ENCODE measurements at places on chromosomes 7 and 10.

DNA sequence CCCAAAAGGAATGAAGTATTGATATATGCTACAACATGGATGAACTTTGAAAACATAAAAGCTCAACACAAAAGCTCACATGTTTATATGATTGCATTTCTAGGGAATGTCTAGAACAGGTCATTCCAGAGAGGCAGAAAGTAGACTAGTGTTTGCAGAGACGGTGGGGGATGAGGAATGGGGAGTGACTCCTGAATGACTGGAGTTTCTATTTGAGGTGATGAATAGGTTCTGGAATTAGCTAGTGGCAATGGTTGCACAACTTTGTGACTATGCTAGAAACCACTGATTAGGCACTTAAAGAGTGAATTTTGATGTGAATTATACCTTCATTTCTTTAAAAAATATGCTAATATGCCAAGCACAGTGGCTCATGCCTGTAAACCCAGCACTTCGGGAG, 6.9 kb downstream of the KPNA7 start:
- H3K27me3 ChIP-seq, result no peaks in the 10 kb centered on the region
- no peak overlapping the region for H3K4me3 ChIP-seq
- H3K27ac ChIP-seq, result no peak overlapping the region
- H3K4me1 ChIP-seq, result no peaks in the 10 kb centered on the region
- no peaks in the 10 kb centered on the region for H3K36me3 ChIP-seq

GRCh38 chr7:117064688-117065087, 111.4 kb downstream of the ST7 start:
- no peaks in the 10 kb centered on the region for H3K4me1 ChIP-seq
- no peak overlapping the region for H3K4me3 ChIP-seq
- H3K27me3 ChIP-seq, result no peaks in the 10 kb centered on the region

DNA sequence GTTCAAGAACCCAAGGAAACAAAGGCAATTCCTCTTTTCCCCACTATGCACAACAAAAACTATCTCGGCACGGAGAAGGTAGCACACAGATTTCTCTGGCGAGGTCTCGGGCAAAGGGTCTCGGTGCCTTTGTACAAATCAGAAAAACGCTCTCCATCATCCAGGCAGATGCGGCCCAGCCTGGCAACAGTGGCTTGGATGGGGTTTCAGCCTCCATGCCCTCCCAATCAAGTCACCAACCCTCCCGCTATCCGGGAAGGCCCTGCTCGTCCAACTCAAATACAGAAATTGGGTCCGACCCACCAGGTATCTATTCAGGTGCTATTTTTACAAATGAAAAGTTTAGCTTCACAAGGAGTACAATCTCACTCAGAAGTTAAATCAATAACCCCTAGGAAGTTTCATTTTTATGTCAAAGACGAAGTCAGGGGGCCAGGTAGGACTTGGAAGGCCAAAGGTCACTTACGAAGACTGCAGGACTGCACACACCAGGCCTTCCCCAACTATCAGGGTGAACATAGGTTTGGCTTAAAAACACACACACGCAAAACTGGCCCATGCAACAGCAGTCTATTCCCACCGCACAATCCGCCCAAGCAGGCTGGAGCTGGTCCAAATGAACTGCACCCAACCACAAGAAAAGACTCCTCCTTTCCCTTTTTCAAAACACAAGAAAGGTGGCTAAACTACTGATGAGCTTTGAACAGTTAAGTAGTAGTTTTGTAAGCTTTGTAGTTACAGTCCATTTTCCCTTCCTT, 43.0 kb downstream of the GNA12 start:
- H3K27ac ChIP-seq, result peak overlapping the region; percentile 24
- DNase-seq, result no peak
- no peak overlapping the region for H3K4me3 ChIP-seq
- H3K36me3 ChIP-seq, result no peaks in the 10 kb centered on the region
- H3K27me3 ChIP-seq, result no peaks in the 10 kb centered on the region
- H3K4me1 ChIP-seq, result no peaks in the 10 kb centered on the region

- no peak for DNase-seq
- H3K4me3 ChIP-seq, result no peak overlapping the region
- no peaks in the 10 kb centered on the region for H3K36me3 ChIP-seq
Observed at GRCh38 chr10:87852089-87852488, 11.2 kb downstream of the KLLN start.

GRCh38 chr7:94507462-94507861, 2.1 kb upstream of the CASD1 start:
- no peaks in the 10 kb centered on the region for H3K4me1 ChIP-seq
- no peak overlapping the region for H3K4me3 ChIP-seq
- DNase-seq, result no peak
- no peaks in the 10 kb centered on the region for H3K36me3 ChIP-seq

DNA sequence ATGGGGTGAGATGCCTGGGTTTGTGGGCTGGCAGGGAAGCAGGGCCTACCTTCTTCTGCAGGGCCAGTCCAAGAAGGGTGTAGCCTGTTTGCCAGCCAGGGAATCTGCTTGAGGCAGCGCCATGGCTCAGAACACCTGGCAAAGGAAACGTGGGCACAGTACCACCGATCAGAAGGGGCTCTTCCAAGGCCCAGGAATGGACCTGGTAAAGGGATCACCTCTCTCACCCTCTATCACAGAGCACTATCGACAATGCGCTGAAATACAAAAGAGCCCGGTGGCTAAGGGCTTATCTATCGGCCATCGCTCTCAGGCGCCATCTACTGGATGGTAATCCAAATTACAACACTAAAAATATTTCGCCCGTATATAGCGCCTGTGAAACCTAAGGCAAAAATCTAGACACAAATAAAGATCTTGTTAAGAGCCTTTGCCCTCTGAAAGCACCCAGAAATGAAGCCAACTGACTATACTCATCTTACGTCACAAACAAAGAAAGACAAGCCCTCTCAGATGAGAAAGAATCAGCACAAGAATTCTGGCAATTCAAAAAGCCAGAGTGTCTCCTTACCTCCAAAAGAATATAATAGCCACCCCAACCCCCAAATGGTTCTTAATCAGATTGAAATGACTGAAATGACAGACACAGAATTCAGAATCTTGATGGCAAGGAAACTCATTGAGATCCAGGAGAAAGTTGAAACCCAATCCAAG, 217.8 kb upstream of the HPS1 start:
- no peaks in the 10 kb centered on the region for H3K27me3 ChIP-seq
- H3K4me3 ChIP-seq, result no peak overlapping the region
- H3K36me3 ChIP-seq, result no peaks in the 10 kb centered on the region
- no peak overlapping the region for H3K27ac ChIP-seq
- no peaks in the 10 kb centered on the region for H3K4me1 ChIP-seq
- DNase-seq, result no peak

DNA sequence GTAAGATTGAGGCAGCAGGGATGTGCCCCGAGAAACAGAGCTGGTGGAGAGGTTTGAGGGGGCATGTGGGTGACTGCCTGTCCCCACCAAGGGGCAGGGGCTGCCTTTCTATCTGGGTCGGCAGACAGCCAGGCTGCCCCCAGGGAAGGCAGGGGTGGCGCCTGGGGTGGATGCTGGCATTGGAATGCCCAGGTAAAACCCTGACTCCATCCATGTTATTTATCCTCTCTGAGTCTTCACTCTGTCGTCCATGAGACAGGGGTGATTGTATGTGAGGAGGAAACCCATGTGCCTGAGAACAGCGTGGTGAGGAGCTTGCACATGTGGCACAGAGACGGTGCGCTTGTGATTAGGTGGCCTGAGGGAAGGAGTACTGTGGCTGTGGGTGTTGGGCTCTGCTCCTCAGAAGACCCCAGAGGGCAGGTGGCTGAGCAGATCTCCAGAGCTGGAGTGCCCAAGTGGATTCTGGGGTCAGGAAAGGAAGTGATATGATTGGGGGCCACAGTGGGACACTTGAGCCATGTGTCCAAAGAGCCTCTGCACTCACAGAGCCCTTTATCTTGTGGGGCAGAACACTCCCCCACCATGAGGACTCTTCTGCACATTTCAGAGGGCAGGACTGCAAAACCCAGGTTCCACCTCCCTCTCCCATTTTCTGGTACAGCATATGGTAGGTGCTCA, 100.4 kb upstream of the RET start:
- no peak overlapping the region for H3K27ac ChIP-seq
- DNase-seq, result peak; percentile 28
- no peak overlapping the region for H3K4me3 ChIP-seq
- no peaks in the 10 kb centered on the region for H3K36me3 ChIP-seq

DNA sequence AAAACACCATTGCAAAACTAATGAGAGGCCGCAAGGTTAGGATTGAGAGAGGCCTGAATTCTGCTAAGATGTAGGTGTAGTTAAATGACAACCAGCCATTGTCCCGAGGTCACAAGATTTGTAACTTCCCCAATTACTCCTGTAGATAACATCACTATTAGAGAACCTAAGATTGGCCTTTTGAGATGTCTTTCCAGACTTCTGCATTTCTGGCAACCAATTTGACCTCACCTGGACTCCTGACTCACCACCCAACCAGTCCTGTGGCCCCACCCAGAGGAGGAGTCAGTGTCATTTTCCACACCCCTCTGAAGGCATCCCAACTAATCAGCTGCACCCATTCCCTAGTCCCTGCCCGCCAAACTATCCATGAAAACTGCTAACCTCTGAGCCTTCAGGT, 115.7 kb downstream of the PRKAG2 start:
- no peak overlapping the region for H3K4me3 ChIP-seq
- H3K36me3 ChIP-seq, result no peaks in the 10 kb centered on the region
- H3K4me1 ChIP-seq, result no peaks in the 10 kb centered on the region

DNA sequence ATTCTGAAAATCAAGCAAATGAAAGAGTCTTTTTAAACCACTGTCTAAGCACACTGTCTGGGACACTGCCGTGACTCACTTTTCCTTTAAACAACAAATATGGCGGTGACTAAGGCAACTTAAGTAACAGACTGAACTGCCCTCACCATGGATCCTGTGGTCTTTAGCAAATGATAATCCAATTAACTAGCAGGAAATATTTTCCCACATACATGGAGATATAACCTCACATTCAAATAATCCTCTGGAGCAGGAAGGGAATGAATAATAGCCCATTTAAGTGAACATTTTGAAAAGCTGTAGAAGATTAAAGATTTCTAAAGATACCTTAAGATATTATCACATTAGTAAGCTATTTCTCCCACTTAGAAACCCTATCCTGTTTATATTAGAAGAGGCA, 40.3 kb upstream of the LRRC17 start:
- H3K27ac ChIP-seq, result no peak overlapping the region
- H3K27me3 ChIP-seq, result no peaks in the 10 kb centered on the region
- H3K4me3 ChIP-seq, result no peak overlapping the region
- DNase-seq, result no peak
- H3K4me1 ChIP-seq, result no peaks in the 10 kb centered on the region

DNA sequence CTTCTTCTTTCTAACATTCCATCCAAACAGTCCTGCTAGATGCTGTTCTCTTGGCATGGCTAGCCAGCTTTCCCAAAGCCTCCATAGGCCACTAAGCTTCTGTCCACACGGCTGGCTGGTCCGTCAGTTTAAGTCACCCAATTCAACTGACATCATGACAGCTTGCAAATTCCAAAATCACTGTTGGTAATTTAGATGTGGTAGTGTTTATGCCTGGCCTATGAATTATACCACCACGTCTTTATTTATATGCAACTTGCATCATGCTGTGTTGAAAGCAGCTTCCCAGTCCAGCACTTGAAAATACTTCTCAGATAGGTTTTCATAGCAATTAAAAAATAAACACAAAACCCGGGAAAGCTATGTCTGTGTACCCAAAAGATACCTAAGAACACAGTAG, 2.2 kb upstream of the VIM start:
- no peaks in the 10 kb centered on the region for H3K27me3 ChIP-seq
- H3K36me3 ChIP-seq, result no peaks in the 10 kb centered on the region
- H3K27ac ChIP-seq, result no peak overlapping the region
- no peak overlapping the region for H3K4me3 ChIP-seq
- no peak for DNase-seq

DNA sequence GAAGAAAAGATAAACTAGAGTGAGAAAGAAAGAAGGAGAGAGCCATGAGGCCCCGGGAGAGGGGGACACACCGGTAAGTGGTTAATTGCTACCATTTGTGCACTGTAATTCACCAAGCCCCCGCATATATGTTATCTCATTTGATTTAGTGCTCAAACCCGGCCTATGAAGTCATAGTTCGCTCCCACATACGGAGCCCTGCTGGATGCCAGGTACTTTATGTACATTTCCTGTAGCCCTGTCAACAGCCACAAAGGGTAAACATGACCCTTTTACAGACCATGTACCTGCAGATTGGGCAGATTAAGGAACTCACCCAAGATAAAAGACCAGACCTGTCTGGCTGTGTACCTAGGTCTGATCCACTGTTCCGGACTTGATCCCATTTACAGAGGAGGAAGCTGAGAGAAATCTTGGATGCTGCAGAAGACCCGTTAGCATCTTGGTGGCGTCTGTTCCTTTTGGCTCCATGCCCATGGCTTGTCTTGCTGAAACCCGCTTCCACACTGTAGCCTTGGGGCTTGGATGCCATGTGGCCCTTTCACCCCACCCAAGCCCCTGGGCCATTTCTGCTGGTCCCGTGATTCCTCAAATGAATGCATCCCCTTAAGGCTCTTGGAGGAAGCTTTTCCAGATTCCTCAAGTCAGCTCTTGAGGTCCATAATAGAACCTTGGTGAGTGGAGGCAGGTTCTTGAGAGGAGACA, 32.3 kb downstream of the FAM241B start:
- DNase-seq, result no peak
- H3K36me3 ChIP-seq, result no peaks in the 10 kb centered on the region
- no peaks in the 10 kb centered on the region for H3K4me1 ChIP-seq
- H3K27ac ChIP-seq, result no peak overlapping the region

GRCh38 chr10:33263453-33263852, 71.0 kb downstream of the NRP1 start:
- no peaks in the 10 kb centered on the region for H3K4me1 ChIP-seq
- H3K27ac ChIP-seq, result no peak overlapping the region
- H3K4me3 ChIP-seq, result no peak overlapping the region
- no peaks in the 10 kb centered on the region for H3K27me3 ChIP-seq
- DNase-seq, result no peak

GRCh38 chr7:31190906-31191305, 138.8 kb downstream of the ADCYAP1R1 start:
- no peak overlapping the region for H3K4me3 ChIP-seq
- H3K36me3 ChIP-seq, result no peaks in the 10 kb centered on the region
- no peak for DNase-seq
- H3K27me3 ChIP-seq, result no peaks in the 10 kb centered on the region

- no peak overlapping the region for H3K4me3 ChIP-seq
- peaks cover 11% of the 10 kb centered on the region for H3K4me1 ChIP-seq
- no peaks in the 10 kb centered on the region for H3K27me3 ChIP-seq
- peak overlapping the region; percentile 73 for H3K27ac ChIP-seq
Observed at GRCh38 chr7:106418094-106418493, 133.3 kb upstream of the NAMPT start.

DNA sequence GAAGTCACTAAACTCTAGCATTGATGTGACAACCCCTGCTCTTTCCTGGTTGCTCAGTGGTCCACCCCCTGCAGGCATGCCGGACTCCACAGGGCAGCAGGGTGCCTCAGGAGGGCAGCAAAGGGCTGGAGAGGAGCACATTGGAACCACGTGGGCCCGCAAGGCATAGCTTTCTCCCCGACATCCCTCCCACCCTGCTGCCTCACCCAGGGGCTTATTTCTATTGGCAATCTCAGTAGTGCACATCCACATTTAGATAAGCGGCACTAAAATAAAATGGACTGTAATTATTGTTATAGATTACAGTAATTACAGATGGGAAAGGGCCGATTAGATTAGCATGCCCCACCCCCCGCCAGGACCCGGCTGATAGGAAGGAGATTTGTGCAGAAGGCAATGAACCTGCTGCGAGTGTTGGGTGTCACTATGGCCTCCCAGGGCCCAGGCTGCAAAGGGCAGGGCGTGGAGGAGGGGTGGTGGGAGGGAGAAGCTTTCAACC, 580.1 kb downstream of the GRID1 start:
- no peaks in the 10 kb centered on the region for H3K36me3 ChIP-seq
- H3K4me3 ChIP-seq, result no peak overlapping the region
- H3K27me3 ChIP-seq, result no peaks in the 10 kb centered on the region
- no peak overlapping the region for H3K27ac ChIP-seq
- no peak for DNase-seq
